CD4-positive, alpha-beta T cell treated with Interleukin-4 for 4 hours (primary cell): ENCODE measurements at places on chromosomes 2 and 18.

- no peak for DNase-seq
Observed at GRCh38 chr18:10797896-10798295, 272.1 kb downstream of the NAPG start.

- no peak for DNase-seq
Observed at GRCh38 chr2:227377467-227378351, 1.4 kb downstream of the TM4SF20 start.

- DNase-seq = no peak
Observed at GRCh38 chr2:70565039-70565731, 11.6 kb upstream of the TGFA start.

DNA sequence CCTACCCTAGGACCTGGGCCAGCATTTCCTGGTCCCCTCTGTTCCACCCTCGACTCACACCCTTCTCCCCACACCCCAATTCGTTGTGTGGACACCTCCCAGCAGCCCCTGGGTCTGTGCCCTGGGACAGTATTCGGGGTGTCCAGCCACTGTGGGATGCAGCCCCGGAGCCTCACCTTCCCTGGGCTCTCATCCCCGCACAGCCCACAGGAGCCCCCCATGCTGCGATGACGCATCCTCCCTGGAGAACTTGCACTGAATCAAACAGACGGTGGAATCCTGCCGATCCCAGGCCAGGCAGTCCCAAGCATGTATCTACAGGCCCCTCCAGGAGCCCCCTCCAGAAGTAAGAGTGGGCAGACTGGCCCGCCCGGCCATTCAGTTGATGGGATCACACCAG lies 9.7 kb downstream of the ITM2C start:
- no peak for DNase-seq
